ENCODE measurements at places on chromosomes 6 and 20. TPM values are rescaled to one million over a fixed set of nuclear protein-coding genes. Genes with fewer than 3 reads are reported as not detected.

CTAGE9 gene
- total RNA-seq, result not detected

GRCh38 chr6:158211273-158212055 lies 43.3 kb downstream of the GTF2H5 start:
- DNase-seq, result no peak
- peaks cover 16% of the 10 kb centered on the region for H3K27me3 ChIP-seq
- no peak overlapping the region for H3K27ac ChIP-seq
- peaks cover 3% of the 10 kb centered on the region for H3K4me1 ChIP-seq
- H3K36me3 ChIP-seq, result no peaks in the 10 kb centered on the region

PTK6 gene
- total RNA-seq, result not detected

DCDC2 gene
- total RNA-seq, result 0.04 TPM

GRCh38 chr20:48680650-48681049 lies 147.1 kb downstream of the PREX1 start:
- peaks cover 21% of the 10 kb centered on the region for H3K4me1 ChIP-seq
- no peaks in the 10 kb centered on the region for H3K27me3 ChIP-seq
- no peak overlapping the region for H3K4me3 ChIP-seq
- H3K27ac ChIP-seq, result no peak overlapping the region
- no peak for DNase-seq
- peaks cover 2% of the 10 kb centered on the region for H3K36me3 ChIP-seq

CCN6 gene
- 0.47 TPM for total RNA-seq

GRCh38 chr6:133128191-133128590 lies 113.0 kb upstream of the EYA4 start:
- no peak overlapping the region for H3K27ac ChIP-seq
- no peaks in the 10 kb centered on the region for H3K36me3 ChIP-seq
- H3K4me1 ChIP-seq, result no peaks in the 10 kb centered on the region
- H3K27me3 ChIP-seq, result no peaks in the 10 kb centered on the region
- DNase-seq, result no peak
- no peak overlapping the region for H3K4me3 ChIP-seq

DNA sequence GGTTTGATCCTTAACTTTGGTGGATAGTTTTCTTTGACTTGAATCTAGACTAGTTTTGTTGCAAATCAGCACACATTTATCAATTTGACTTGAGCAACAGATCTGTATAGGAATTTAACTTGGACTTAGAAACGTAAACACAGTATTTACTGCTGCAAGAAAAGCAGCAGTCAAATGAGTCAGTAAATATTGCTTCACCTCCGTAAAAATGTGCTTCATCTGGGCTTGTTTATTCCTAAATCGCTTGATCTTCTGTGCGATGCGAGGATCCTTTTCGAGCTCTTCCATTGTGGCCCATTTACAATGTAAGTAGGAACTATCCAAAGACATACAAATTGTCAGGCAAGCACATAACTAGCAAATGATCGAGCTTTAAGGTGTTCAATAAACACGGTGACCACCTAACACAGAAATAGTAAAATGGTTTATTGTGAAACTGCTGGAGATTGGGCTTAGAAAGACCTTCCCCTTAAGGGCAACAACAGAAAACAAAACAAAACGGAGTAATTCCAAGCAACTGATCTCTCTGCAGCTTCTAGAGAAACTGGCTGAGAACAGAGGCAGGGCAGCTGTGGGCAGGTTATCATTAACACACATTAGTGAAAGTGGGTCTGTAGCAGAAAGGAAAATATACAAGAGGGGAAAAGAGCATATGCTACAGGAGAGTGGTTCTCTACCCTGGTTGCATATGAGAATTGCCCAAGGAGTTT lies 120.8 kb downstream of the CHD6 start:
- H3K36me3 ChIP-seq, result peaks cover 21% of the 10 kb centered on the region
- DNase-seq, result no peak
- no peaks in the 10 kb centered on the region for H3K27me3 ChIP-seq
- no peaks in the 10 kb centered on the region for H3K4me1 ChIP-seq

TDRD6 gene
- total RNA-seq, result 0.11 TPM

- no peak overlapping the region for H3K27ac ChIP-seq
- no peak for DNase-seq
- no peaks in the 10 kb centered on the region for H3K4me1 ChIP-seq
- H3K27me3 ChIP-seq, result peaks cover 3% of the 10 kb centered on the region
- no peak overlapping the region for H3K4me3 ChIP-seq
- no peaks in the 10 kb centered on the region for H3K36me3 ChIP-seq
Observed at GRCh38 chr6:106417572-106418147, 57.1 kb downstream of the CRYBG1 start.

DNA sequence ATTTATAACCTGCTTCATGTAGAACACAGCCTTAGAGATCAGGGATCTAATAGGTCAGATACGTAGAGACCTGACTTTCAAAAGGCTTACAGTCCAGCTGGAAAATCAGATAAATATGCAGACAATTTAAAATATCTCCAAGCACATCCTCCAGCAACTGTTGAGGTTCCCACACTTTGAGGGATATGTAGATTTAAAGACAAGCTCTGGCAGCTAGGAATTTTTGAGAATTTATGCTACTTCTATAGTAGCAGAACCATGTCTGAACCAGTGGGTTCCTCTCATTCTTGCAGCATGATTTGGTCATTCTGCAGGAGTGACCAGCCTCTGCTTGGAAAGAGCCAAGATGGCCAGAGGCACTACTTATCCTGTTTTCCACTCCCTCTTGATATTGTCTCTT lies 60.5 kb downstream of the CYB5R4 start:
- H3K27me3 ChIP-seq, result no peaks in the 10 kb centered on the region
- H3K4me3 ChIP-seq, result no peak overlapping the region
- no peak overlapping the region for H3K27ac ChIP-seq
- no peak for DNase-seq

LINC00237 gene
- not detected for total RNA-seq

GRCh38 chr6:3612341-3613041 lies 139.0 kb downstream of the PXDC1 start:
- no peak overlapping the region for H3K27ac ChIP-seq
- H3K4me1 ChIP-seq, result no peaks in the 10 kb centered on the region
- no peak overlapping the region for H3K4me3 ChIP-seq
- DNase-seq, result no peak
- H3K27me3 ChIP-seq, result peaks cover 77% of the 10 kb centered on the region

- no peaks in the 10 kb centered on the region for H3K4me1 ChIP-seq
- H3K27ac ChIP-seq, result no peak overlapping the region
- no peak overlapping the region for H3K4me3 ChIP-seq
- peaks cover 38% of the 10 kb centered on the region for H3K36me3 ChIP-seq
- H3K27me3 ChIP-seq, result no peaks in the 10 kb centered on the region
- no peak for DNase-seq
Observed at GRCh38 chr6:170405311-170405975, 98.9 kb downstream of the FAM120B start.

LY6G6C gene
- total RNA-seq, result not detected

OR2B6 gene
- total RNA-seq, result 4.4 TPM

RAB23 gene
- 9.4 TPM for total RNA-seq

DNA sequence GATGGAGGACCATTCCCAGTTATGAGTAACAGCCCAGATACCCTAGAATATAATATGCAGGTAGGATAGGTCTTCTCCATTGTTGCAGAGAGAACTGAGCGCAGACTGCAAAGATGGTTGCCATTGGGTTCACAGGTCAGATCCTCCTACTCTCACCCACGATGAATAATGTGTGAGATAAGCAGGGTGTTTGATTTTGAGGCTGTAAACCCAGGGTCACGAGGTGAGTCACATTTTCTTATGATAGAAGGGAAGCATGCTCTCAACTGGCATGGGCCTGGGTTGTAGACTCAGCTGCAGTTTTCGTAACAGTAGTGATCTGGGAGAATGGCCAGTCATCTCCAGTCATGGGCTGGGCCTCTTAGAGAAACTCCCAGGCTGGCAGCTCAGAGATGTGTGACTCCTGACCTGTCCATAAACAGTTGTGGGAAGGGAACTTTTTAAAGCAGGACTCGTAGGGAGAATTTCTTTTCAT lies 74.2 kb downstream of the CD164 start:
- H3K27me3 ChIP-seq, result no peaks in the 10 kb centered on the region
- no peaks in the 10 kb centered on the region for H3K36me3 ChIP-seq
- peak; percentile 89 for DNase-seq
- peaks cover 58% of the 10 kb centered on the region for H3K4me1 ChIP-seq
- peak overlapping the region; percentile 18 for H3K27ac ChIP-seq
- H3K4me3 ChIP-seq, result no peak overlapping the region

- H3K27ac ChIP-seq, result no peak overlapping the region
- no peaks in the 10 kb centered on the region for H3K36me3 ChIP-seq
- peak; percentile 81 for DNase-seq
- H3K4me3 ChIP-seq, result no peak overlapping the region
- no peaks in the 10 kb centered on the region for H3K4me1 ChIP-seq
Observed at GRCh38 chr6:53725791-53726575, 60.4 kb upstream of the KLHL31 start.

GRCh38 chr6:70474751-70475150 lies 61.4 kb downstream of the FAM135A start:
- no peaks in the 10 kb centered on the region for H3K4me1 ChIP-seq
- no peak overlapping the region for H3K4me3 ChIP-seq
- peak; percentile 22 for DNase-seq

DNA sequence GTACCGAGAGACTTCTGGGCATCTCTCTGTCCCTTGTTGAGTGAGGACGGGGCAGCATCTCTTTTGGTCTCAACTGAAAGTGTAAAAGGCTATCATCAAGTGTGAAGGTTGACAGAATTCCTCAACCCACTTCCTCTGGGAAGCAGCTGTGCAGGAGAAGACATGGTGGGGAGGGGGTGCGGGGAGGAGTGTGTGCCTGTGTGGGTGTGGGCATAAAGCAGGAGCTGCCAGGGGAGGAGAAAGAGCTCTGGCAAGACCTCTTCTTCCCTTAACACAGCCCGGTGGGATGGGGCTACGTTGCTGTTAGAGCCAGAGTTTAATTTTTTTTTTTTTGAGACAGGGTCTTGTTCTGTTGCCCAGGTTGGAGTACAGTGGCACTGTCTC lies 31.8 kb downstream of the CPXM1 start:
- no peak overlapping the region for H3K4me3 ChIP-seq
- peaks cover 9% of the 10 kb centered on the region for H3K27me3 ChIP-seq
- DNase-seq, result no peak

GRCh38 chr6:156268849-156269248 lies 508.3 kb upstream of the ARID1B start:
- H3K4me1 ChIP-seq, result no peaks in the 10 kb centered on the region
- no peaks in the 10 kb centered on the region for H3K27me3 ChIP-seq
- H3K4me3 ChIP-seq, result no peak overlapping the region
- no peak overlapping the region for H3K27ac ChIP-seq
- no peak for DNase-seq

- H3K36me3 ChIP-seq, result no peaks in the 10 kb centered on the region
- no peak for DNase-seq
- no peak overlapping the region for H3K27ac ChIP-seq
- peaks cover 10% of the 10 kb centered on the region for H3K27me3 ChIP-seq
Observed at GRCh38 chr20:62819494-62820174, 2.8 kb downstream of the COL9A3 start.

GRCh38 chr20:50737352-50737751 lies 6.0 kb downstream of the PARD6B start:
- no peak overlapping the region for H3K4me3 ChIP-seq
- H3K4me1 ChIP-seq, result peaks cover 54% of the 10 kb centered on the region
- peak; percentile 55 for DNase-seq
- peak overlapping the region; percentile 61 for H3K27ac ChIP-seq
- no peaks in the 10 kb centered on the region for H3K27me3 ChIP-seq
